ENCODE measurements at places on chromosomes 13 and 19. TPM values are rescaled to one million over a fixed set of nuclear protein-coding genes. Genes with fewer than 3 reads are reported as not detected.

The CRX gene
- not detected for total RNA-seq

The LRRC63 gene
- 0.06 TPM for total RNA-seq

The PGLYRP2 gene
- not detected for total RNA-seq

The SLC17A7 gene
- not detected for total RNA-seq

The HRC gene
- total RNA-seq = not detected

The KLK10 gene
- total RNA-seq = not detected

The FGF22 gene
- 0.35 TPM for total RNA-seq

The LYPD5 gene
- total RNA-seq = 2.7 TPM

The AP3D1 gene
- 128 TPM for total RNA-seq

The PCDH17 gene
- total RNA-seq = 3.0 TPM

The GFY gene
- not detected for total RNA-seq

The KIR2DL1 gene
- not detected for total RNA-seq

The IRGQ gene
- 58.3 TPM for total RNA-seq

The ZNF583 gene
- 6.4 TPM for total RNA-seq

The PBX4 gene
- 0.19 TPM for total RNA-seq

The ZNF45 gene
- total RNA-seq = 8.0 TPM

The RNF113B gene
- not detected for total RNA-seq
